ENCODE measurements at places on chromosomes 13 and 19.

- peak; percentile 32 for DNase-seq
These were observed 92.8 kb upstream of the FARP1 start for GRCh38 chr13:98050041-98050466.

DNA sequence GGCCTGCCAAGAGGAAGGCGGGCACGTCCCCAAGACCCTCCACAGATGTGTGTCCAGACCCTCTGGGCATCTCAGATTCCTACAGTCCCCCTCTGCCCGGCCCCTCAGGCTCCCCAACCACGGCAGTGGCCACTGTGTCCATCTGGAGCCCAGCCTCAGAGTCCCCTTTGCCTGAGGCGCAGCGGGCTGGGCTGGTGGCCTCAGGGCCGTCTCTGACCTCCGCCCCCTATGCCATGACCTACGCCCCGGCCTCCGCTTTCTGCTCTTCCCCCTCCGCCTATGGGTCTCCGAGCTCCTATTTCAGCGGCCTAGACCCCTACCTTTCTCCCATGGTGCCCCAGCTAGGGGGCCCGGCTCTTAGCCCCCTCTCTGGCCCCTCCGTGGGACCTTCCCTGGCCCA lies 17.7 kb downstream of the CRX start:
- no peak for DNase-seq

DNA sequence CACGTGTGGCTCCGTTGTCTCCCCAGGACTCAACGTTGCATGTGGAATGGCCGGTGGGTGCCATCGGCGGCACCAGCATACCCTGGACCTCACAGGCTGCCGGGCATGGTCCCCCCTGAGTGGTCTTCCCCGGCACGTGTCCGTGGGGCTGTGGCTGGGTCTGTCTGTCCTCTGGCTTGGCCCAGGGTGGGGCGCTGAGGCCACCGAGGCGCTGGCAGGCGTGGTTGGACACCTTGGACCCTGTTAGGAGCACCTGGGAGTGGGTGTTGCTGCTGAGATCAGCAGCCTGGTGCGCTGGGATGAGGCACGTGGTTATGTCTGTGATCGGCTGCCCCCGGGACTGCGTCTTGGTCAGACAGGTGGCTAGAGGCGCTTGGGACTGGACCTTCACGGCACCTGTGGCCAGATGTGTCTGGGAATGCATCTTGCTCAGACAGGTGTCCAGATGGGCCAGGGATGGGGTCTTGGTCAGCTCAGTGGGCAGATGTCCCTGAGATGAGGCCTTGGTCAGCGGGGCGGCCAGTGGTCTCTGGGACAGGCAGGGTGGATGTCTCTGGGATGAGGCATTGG lies 9.2 kb downstream of the IQCN start:
- DNase-seq: no peak

DNA sequence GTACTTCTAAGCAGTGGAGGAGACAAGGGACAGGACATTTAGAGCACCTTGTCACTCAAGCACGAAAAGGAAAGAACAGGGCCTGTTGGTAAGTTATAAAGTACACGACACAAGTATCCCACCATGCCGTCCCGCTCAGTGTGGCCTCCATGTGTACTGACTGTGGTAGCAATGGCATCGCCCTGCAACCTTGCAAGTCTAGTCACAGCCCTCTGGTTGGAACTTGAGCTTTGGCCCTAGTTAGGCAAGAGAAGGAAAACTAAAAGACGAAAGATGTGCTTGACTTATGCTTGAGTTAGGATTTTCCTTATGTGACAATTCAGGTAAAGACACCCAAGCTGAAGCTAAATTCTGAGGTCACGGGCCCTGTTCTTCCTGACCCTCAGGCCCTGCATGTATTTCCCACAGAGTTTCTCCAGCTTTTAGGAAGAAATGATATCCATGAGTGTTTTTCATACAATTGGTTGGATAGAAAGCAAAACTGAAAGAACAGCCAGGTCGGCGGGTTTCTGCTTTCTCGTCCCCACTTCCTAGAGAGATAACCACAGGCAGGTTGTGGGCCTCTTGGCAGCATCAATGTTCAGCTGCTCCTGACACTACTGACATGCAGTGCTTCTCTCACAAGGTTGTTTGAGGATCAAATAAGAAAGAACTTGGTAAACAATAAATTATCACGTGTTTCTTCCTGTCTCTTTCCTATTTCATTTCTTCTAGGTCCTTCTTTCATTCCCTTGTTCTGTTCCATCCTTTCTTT lies 216.2 kb downstream of the IRS2 start:
- DNase-seq: no peak

DNA sequence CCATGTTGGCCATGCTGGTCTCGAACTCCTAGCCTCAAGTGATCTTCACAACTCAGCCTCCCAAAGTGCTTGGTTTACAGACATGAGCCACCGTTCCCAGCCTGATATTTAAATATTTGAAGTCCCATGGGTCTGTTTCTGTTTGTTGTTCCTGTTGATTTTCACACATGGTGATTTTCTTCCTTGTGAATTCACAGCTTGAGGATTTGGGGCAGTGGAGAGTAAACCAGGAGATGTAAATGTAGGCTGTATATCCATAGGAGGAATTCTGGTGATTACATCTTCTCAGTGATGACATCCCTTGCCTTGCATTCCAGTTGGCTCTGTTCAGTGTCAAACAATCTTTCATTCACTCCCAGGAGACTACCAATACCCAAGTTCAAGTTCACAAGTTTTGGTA lies 471.9 kb downstream of the KCTD12 start:
- no peak for DNase-seq

GRCh38 chr13:73248711-73249580 lies 190.1 kb downstream of the KLF5 start:
- no peak for DNase-seq

DNA sequence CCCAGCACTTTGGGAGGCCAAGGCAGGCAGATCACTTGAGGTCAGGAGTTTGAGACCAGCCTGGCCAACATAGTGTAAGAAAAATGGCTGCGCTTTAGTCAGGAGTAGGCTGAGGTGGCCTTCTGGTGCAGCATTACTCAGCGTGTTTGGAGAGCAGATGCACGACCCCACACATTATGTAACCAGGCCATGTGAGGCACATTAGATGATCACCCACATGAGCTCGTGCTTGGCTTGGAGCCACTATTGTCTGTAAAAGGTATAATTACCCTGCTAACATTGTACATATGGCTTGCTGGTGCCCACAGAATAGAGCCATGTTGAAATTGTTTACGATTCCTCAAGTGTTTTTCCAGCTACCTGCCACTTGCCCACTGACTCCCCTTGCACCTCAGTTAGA lies 24.0 kb upstream of the SCEL start:
- peak; percentile 26 for DNase-seq

DNA sequence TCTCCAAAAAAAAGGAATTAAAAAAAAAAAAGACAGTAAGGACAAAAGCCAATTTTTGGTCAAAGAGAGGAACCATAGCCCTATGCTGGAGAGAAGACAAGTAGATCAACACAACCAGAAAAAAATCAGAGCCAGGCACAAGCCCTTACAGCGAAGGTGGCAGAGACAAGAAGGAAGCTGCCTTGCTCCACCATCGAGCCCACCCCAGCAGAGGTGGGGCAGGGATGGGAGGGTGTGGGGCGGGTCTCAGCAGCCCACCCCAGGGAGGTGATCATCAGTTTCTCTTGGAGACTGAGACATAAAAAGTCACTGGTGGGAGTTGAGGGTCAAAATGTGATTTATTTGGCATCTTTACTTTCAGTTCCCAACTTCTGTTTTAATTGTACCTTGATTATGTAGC lies 332.4 kb downstream of the FOXO1 start:
- no peak for DNase-seq

DNA sequence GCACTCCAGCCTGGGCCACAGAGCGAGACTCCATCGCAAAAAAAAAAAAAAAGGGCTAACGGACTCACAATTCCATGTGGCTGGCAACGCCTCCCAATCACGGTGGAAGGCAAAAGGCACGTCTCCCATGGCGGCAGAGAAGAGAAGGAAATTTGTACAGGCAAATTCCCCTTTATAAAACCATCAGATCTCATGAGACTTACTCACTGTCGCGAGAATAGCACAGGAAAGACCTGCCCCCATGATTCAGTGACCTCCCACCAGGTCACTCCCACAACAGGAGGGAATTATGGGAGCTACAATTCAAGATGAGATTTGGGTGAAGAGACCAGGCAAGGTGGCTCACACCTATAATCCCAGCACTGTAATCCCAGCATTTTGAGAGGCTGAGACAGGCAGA lies 18.7 kb upstream of the NMRK2 start:
- DNase-seq: no peak

DNA sequence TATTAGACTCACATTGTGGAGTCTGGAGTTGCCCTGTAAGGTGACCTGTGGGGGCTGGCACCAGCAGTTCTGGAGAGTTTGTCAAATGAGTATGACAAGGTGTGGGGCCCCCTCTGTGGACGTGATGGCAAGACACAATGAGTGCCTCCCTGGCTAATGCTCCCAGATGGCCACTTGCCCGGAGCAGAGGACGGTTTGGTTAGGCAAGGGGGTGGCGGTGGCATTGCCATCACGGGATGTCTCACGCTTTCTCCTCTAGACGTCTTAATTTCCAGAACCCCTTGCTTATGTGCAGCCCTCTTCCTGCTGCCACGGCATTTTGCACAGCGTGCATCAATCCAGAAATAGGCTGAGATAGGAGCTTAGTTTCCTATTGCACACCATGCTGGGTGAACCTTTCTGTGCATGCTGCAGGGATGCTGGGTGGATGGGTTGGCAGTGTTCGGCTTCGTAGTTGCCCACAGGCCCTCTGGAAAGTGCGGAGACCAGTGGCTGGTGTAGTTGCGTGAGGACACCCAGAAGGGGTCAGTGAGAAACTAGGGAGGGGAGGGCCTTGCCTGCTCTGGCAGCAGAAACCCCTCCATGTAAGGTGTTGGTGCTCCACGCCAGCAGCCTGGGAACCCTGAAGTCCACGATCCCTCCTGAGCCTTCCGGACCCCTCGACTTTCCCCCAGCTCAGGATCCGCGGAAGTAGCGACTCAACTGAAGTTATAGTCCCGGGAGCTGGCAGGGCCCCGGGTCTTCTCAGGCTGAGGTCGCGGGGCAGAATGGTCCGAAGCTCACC lies 18.1 kb upstream of the LRP3 start:
- DNase-seq: peak; percentile 30

- DNase-seq: no peak
These were observed 2.8 kb upstream of the ZNF181 start for GRCh38 chr19:34731019-34731829.

DNA sequence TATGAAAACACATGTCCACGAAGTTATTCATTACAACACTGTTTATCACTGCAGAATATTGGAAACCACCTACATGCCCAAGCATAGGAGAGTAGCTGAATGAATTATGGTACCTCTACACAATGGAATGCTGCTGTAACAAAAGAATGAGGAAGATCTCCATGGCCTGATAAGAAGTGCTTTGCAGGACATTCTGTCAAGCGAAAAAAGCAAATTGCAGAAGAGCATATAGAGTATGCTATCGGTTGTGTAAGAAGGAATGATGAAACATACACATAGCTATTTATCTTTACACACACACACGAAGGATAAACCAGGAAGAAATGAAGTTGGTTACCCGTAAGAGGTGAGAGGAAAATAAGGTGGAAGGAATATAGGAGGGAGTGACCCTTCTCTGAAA lies 37.5 kb upstream of the CEACAM20 start:
- DNase-seq: no peak

- peak; percentile 82 for DNase-seq
These were observed 59.8 kb upstream of the MEDAG start for GRCh38 chr13:30846311-30846710.

- DNase-seq: no peak
These were observed 1.6 kb downstream of the OXGR1 start for GRCh38 chr13:96992633-96993032.

GRCh38 chr19:35045667-35046300 lies 4.3 kb downstream of the HPN start:
- peak; percentile 30 for DNase-seq

- no peak for DNase-seq
These were observed 13.2 kb upstream of the AKAP11 start for GRCh38 chr13:42258747-42259146.

DNA sequence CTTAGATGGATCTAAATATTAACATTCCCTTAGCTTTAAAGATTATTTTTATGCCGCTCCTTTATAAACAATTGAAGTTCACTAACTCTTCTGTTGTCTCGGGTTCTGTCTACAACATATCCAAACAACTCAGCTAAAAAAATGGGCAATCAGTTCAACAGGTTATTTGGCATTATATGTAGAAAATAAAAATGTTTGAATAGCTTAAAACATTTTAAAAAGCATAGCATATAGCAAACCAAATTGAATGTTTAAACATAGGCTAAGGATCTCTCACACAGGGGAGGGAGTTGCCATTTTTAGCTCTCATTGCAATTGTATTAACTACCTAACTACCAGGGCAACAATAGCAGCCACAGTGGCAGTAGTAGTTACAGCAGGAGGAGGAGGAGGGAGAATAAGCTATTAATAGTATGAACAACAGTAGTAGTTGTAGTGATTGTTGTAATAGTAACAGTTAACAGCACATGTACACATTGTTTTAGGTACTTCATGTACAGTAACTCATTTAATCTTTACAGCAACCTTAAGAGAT lies 404.2 kb downstream of the KCNRG start:
- DNase-seq: no peak

GRCh38 chr13:20721454-20722357 lies 18.2 kb downstream of the IL17D start:
- DNase-seq: peak; percentile 71

- DNase-seq: no peak
These were observed 11.3 kb downstream of the ZNF43 start for GRCh38 chr19:21824679-21825078.

- peak; percentile 45 for DNase-seq
These were observed 2.0 kb downstream of the FBL start for GRCh38 chr19:39843919-39844793.

GRCh38 chr19:46985542-46986415 lies 33.9 kb upstream of the NPAS1 start:
- no peak for DNase-seq

GRCh38 chr13:37621811-37622361 lies 23.3 kb upstream of the POSTN start:
- DNase-seq: peak; percentile 81

- no peak for DNase-seq
These were observed 50.0 kb downstream of the MZT1 start for GRCh38 chr13:72677431-72677830.

- no peak for DNase-seq
These were observed 4.1 kb downstream of the TIMM13 start for GRCh38 chr19:2423071-2423914.
